ENCODE measurements at places on chromosomes 3 and 15.
A peak's percentile ranks its signal among the peaks of the same experiment; 100 is the strongest.

- DNase-seq: no peak
These were observed 104.6 kb upstream of the ADAMTS9 start for GRCh38 chr3:64792445-64792844.

DNA sequence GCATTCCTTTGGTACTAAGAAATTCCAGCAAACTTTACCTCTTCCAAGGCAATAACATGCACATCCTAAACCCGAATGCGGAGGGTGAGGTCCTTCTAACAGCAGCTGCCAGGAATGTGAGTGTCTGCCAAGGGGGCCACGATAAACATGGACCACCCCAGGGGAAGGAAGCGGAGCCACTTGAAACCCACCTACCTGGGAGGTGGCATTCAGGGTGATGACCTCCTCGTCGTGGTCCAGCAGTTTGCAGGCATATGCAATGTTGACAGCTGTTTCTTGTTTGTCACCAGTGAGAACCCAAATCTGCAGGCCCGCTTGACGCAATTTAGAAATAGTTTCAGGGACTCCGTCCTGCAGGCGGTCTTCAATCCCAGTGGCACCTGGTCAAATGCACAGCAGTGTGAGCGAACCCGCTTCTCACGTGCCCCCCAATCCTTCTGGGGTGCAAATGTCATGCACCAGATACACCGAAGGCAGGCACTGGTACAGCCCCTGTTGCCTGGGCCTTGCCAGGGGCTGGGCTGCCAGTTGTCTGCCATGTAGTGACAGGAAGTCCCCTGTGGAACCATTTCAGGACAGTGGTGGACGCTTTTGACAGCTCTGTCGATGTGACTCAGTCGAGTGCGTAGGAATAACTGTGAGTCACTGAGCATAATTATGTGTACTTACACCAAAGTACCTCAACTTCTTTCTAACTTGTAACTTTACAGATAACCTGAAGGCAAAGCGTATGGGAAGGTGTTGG is 161.2 kb downstream of the ATP10A start:
- no peak for DNase-seq

- no peak for DNase-seq
These were observed 26.7 kb upstream of the PIK3R4 start for GRCh38 chr3:130773366-130773765.

GRCh38 chr15:77702211-77702957 is 69.7 kb upstream of the LINGO1 start:
- DNase-seq: no peak

GRCh38 chr15:42800731-42801474 is 64.0 kb upstream of the CDAN1 start:
- no peak for DNase-seq

- no peak for DNase-seq
These were observed 44.9 kb upstream of the SEC13 start for GRCh38 chr3:10365791-10366190.

GRCh38 chr3:195885036-195885891 is 23.1 kb downstream of the TNK2 start:
- DNase-seq: no peak

DNA sequence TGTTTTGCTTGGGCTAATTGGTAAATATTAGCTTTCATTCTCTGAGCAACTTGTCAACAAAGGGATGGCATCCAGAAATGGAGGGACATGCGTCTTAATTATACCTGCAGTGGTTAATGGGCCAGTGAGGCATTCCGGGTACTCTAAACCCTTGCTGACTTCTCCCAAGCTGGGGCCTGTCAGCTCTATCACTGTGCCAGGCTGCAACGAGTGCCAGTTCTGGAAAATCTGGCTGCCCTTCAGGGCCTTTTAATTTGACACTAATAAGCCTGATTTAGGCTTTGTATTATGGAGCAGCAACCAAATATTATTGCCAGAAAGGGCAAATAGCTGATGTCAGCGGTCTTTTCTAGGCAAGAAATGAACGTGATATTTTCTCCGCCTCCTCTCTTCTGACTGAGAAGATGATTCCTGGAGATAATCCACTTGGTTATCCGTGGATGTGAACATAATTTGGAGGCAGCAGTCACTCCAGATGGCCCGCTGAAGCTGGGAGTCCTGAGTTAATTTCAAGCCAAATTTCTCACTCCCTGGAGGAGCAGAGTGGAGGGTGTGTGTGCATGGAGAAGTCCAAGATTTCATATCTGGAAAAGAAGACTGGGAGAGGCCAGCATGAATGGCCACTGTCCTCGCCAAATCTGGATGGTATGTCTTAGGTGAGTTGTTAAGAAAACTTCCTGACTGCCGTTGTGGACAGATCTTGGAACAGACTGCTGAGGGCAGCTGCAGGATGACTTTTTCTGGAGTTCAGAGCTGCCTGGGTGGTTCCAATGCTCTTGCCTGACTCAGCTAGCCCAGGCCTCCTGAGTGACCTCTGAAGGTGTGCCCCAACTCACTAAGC is 44.4 kb upstream of the PSMD6 start:
- no peak for DNase-seq

- DNase-seq: peak; percentile 17
These were observed at the start of gene FBXL2 for GRCh38 chr3:33277193-33277882. FBXL2 (plus strand) TSS chr3:33277442; CDS start chr3:33277513, 71 bp downstream.

GRCh38 chr3:122773944-122774509 is 19.6 kb downstream of the HSPBAP1 start:
- no peak for DNase-seq

DNA sequence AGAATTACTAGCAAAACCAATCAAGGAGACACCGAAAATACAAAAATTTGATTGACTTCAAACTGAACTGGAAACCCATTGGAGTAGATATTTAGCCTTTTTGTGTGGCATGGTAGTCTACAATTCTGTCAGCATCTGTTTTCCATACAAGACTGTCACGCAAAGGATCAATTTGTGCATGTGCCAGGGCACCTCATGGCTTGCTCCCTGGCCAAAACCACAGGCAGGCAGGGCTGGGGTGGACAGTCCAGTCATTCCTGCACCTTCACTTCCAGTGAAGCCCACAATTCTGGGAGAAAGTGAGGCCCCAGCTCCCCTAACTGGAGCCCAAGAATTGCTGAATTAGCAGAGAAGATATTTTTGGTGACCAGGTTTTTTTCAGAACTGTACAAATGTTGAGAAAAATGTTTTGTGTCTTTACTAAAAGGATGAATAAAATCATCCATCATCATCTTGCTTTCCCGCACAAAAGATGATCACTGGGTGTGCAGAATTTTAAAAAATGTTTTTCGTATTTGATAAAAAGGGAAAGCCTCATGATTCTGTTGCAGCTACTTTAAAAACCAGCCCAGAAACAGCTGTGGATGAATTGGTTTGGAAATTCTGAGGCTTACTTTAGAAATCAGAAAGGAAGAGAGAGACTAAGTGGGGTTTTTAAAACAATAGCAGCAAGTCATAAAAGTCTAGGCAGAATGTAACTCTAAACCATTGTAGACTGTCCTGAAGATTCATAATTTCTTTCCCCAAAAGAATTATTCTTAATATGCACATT is 86.4 kb downstream of the PCCB start:
- no peak for DNase-seq

DNA sequence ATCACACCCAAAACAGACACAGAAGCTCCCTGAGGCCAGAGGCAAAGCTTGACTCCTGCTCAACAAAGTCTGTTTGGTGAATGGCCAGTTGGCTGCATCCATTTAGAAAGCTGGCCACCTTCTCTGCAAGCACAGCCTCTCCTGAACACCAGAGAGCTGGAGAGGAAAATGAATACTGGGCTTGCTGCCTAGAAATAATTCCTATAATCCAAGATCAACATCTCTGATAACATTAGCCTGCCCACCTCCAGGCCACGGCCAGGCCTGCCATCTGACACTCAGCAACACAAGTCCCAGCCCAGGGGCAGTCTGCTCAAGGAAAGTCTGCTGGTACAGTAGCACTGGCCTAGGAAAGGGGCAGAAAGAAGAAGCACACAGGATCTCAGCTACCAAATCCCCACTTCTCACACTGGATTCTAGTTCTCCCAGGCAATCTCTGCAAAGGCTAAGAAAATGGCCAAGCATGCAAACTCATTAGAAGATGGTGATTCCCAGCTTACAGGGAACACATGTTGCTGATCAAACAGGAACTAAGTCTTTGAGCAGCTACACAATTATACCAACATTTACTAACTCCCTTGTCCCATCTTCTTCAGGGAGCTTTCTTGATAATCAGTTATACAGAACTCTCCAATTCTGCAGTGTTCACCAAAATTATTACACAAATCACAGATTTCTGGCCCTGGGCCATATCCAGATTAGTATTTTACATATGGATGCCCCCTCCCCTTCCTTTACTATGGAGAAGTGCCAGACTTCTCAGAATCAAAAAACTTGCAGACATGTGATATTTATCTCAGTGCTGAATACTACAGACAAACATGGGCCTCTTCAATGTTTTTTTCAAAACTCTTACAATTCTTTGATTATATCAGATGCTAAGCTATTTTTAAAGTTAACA is 9.9 kb downstream of the TBC1D2B start:
- no peak for DNase-seq

DNA sequence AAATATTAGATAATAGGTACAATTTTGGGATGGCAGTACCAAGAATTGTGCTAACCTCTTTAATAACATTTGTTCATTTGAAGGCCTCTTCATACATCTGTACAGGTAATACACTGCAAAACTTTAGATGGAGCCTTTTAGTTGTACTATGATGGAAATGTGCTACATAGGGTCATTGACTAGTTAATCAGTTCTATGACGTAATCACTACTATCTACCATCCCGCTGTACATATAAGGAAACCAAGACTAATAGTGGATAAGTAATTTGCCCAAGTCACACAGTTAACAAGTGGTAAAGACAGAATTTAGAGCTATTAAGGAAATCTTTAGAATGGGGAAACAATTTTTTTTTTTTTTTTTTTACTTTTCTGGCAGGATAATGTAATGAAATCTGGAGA is 521.3 kb downstream of the TUSC7 start:
- DNase-seq: no peak

DNA sequence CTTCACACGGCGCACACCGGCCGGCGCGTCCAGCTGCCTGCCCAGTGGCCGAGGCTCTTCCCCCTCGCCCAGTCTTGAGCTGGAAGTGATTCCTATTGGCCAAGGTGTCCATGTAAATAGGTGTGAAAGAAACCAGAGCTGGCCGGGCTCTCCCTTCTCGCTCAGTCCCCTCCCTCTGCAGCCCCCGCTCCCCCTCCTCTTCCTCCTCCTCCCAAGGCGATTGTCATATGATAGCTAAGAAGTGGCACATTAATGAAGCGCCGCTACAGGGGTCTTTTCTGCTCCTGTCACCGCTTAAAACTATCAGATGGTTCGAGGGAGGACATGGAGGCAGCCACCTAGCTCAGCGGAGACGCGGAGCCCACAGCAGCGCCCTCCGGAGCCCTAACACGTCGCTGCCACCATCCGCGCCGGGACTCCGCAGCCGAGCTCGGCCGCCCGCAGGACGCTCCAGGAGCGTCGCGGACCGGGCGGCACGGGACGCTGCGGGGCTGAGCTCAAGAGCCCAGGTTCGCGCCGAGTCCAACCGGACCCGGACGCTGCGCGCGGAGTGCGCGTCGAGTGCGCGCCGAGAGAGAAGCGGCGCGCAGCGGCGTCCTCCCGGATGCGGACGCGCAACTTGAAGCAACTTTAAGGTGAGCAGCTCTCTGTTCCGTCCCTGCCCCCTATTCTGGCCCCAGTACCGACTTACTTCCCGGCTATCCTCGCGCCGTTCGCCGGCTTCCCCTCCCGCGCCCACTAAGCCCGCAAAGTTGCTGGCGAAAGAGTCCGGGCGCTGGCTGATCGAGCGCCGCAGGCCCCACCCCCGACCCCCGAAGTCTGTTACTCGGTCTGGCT is at the start of gene FOXB1:
Gene FOXB1, plus strand, starts transcription at position 303 of the 837 bp plus-strand sequence. CDS start 653 bp downstream, outside the sequence.
- no peak for DNase-seq

DNA sequence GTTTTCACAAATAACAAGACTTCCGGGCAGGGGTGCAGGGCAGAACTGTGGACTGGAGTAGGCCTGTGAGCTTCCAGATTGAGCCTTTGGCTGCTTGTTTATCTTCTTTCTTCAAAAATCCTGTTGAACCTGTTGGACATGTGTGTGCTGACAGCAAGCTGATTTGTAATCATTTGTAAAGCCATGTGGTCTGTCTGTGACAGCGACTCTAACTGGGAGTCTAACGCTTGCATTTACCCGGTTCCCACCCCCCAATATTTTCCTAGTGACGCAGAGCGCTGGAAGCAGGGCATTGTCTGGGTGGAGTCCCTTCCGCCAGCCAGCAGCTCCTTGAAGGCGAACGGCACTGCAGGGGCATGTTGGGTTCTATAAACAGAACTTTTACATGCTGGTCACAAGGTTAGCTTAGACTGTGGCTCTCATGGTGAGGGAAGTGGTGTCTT is 85.7 kb upstream of the MYZAP start:
- no peak for DNase-seq
